ENCODE measurements at places on chromosomes 1 and 21. TPM values are rescaled to one million over a fixed set of nuclear protein-coding genes. Genes with fewer than 3 reads are reported as not detected.

The NAV1 gene
- polyA plus RNA-seq = 29.1 TPM

The GJC2 gene
- 0.94 TPM for polyA plus RNA-seq

The SNX7 gene
- 25.2 TPM for polyA plus RNA-seq

The INAVA gene
- polyA plus RNA-seq = 3.3 TPM

The IL6R gene
- 7.6 TPM for polyA plus RNA-seq

The LCE1B gene
- polyA plus RNA-seq = not detected

The HJV gene
- polyA plus RNA-seq = 227 TPM

The LPAR3 gene
- 0.50 TPM for polyA plus RNA-seq

The ADAM30 gene
- not detected for polyA plus RNA-seq

The LMX1A gene
- polyA plus RNA-seq = 1.7 TPM

The SLAMF7 gene
- 0.20 TPM for polyA plus RNA-seq

The ETV3L gene
- not detected for polyA plus RNA-seq

The CELF3 gene
- 2.0 TPM for polyA plus RNA-seq

The RAB3B gene
- polyA plus RNA-seq = 0.19 TPM

The TTC22 gene
- polyA plus RNA-seq = 0.11 TPM

The ENSA gene
- polyA plus RNA-seq = 101 TPM

The CFHR3 gene
- polyA plus RNA-seq = 1.7 TPM
